Epithelial cell of proximal tubule (primary cell): ENCODE measurements at places on chromosomes 5 and 9.

DNA sequence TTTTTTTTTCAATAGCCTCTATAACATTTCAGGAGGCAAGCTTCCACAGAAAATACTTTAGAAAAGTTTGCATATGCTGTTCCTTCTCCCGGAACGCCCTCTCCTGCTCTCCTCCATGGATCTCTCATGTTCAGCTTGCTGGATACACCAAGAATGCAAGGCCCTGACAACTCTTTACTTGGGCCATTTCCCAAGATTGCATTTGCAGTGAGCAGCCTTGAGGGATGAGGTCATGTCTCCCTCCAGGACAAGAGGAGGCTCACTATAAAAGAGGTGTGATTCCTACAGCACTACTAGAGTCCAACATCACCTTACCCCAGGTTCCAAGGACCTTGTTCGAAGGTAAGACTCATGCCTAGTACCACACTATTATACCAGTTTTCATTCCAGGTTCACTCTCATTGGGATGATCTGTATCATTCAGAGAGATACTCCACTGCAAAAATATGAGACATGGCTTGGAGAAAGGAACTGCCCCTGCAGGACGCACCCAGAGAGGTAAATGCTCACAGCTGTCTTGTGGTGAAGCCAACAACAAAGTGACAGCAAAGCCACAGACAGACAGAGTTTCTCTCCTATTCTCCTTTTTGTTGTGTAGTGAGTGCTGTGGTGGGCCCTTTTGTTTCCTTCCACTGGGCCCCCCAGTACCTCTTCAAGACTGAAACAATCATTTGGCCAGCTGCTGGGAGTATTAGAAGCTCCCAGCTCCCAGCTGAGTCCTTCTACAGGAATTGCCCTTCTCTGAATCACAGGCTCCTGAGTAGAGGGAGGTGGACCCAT lies 151.7 kb upstream of the ZNF366 start:
- DNase-seq, result no peak

- no peak for DNase-seq
Observed at GRCh38 chr9:111148052-111149017, 110.1 kb upstream of the LPAR1 start.

GRCh38 chr5:65059681-65060598 lies 291.2 kb downstream of the CWC27 start:
- DNase-seq, result no peak

DNA sequence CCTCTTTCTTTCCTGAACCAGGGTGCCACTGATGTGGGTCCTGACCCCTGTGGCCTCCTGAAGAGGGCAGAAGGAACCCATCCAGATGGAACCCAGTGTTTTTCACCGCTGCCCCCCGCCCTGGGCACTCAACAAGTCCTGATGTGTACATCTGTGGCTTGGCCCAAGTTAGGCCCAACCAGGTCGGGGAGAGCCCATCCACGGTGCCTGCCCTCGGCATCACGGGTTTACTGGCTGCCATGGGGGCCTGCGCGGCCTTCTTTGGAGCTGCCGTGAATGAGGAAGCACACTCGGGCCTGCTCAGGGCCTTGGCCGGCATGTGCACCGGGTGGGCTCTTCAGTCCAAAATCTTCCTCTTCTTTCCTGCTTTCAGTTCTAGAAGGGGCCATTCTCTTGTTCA lies 5.8 kb downstream of the ECSCR start:
- DNase-seq, result no peak

GRCh38 chr9:126442636-126443035 lies 116.0 kb downstream of the MVB12B start:
- DNase-seq, result no peak

DNA sequence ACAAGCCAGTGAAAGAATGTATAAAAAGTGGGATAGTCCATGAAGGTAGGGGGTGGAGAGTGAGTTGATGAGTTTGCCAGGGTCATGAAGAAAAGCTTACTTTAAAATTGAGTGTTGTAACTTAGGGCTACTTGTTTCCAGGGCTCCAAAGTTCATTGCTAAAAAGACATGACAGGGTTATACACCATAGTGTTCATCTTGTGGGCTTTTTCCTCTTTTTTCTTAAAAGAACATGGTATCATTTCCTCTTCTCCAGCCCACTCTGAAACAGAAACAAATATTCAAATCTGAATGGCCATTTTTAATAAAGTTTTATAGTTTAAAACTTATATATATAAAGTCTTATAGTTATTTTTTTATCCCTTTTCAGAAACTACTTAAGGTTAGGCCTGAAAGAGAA lies 115.7 kb upstream of the SMC2 start:
- DNase-seq, result no peak

- no peak for DNase-seq
Observed at GRCh38 chr9:88312517-88313103, 75.6 kb upstream of the SPIN1 start.
